ENCODE measurements at places on chromosomes 13 and 19.
A peak's percentile ranks its signal among the peaks of the same experiment; 100 is the strongest.

GRCh38 chr13:40406405-40407120, 259.9 kb downstream of the FOXO1 start:
- no peak for DNase-seq

DNA sequence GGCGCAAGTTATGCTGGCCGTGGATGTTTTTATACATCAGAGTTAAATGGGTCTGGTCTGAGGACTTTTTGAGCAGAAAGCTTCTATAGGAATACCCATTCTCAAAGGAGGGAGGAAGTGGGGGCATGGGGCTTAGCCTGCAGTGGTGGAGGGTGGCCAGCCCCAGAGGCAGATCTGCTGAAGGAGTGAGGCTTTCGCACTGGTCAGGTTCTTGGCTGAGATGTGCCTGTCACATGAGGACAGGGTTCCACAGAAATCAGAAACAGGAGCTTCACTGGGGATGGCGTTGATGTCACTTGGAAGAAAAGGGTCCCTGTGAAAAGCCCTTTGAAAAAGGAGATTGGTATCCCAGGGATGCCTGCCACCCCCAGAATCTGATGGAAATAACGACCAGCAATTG, 100.7 kb upstream of the MCF2L start:
- DNase-seq: no peak

- no peak for DNase-seq
Observed at GRCh38 chr19:55096061-55096701, 20.5 kb downstream of the EPS8L1 start.

DNA sequence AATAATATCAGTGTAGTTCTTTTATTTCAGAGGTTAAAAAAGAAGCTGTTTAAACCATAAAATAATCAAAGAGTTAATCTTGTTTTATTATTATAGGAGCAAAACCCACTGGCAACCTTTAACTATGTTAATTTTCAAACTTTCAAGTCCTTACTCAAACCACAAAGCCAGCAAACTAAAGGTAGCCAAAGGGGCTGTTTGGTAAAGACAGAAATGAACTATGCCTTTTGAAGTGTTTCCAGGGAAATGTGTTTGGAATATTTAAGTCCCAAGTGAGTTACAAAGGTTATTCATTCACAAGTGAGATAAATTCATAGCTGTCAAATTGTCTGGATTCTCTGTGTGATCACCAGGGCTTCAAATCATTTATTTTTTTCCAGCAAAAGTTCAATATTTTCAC, 264.7 kb downstream of the MZT1 start:
- no peak for DNase-seq

DNA sequence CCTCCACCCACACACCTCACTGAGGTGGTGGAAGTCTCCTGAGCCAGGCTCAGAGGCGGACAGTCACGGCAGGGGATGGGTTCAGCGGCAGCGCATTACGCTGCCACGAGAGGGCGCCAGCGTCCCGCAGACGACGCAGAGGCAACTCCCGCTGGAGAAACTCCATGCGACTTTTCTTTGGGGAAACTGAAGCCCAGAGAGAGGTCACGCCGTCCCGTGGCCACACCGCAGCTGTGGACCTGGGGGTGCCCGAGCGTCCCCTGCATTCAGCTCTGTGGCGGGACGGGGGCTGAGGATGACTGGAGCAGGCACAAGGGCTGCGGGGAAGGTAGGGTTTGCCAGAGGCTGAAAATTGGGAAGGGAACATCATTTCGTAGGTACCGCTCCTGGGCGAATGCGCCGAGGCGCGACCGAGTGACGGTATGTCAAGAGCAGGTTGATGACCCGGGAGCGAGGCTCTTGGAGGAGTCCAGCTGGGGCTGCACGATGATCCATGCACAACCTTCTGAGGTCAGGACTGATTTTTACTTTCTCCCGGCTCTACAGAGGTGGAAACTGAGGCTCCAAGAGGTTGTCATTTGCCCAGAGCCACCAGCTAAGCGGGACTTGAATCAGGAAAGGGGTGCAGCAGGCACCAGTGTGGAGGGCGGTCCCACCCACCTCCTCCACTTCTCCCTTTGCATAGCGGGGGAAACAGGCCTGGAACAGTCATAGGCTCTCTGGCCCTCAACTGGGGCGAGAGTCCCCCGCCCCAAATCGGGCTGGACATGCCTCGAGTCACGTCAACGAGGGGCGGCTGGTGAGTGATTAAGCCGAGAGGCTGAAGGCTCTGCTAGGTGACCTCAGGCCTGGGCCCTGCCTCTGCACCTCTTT, 690 bp upstream of the ARRDC2 start:
- peak; percentile 87 for DNase-seq

DNA sequence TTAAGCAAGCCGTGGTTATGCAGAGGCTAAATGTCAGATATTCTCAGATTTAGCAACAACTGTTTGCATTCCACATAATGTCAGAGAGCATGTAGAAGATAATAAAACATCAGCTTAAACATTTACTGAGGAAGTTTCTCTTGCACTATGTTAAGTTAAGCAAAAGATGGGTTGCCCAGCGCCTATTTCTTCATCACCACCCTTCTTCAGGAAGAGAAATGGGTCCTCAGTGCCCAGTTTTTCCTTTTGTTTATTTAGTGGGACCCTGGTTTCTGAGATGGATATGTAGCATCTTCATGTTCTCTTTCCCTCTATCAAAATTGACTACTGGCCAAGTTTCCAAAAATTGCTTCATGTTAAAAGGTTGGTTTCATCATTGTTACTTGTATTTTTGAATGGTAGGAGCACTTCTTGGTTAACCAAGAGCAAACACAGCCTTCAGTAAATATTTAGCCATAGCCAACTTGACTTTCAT, 356.8 kb downstream of the RFC3 start:
- no peak for DNase-seq
